Central memory CD4-positive, alpha-beta T cell (primary cell): ENCODE measurements at places on chromosomes 2 and 18.
A peak's percentile ranks its signal among the peaks of the same experiment; 100 is the strongest.

- no peak for DNase-seq
These were observed 124.8 kb downstream of the AFF3 start for GRCh38 chr2:100017633-100018032.

- DNase-seq: no peak
These were observed 244.8 kb downstream of the PARD3B start for GRCh38 chr2:204790076-204790475.

- no peak for DNase-seq
These were observed 227.3 kb upstream of the RAB12 start for GRCh38 chr18:8381821-8382459.

GRCh38 chr2:156841321-156841720 is 405.1 kb downstream of the GPD2 start:
- DNase-seq: no peak

GRCh38 chr2:77831471-77831870 is 309.3 kb upstream of the LRRTM4 start:
- no peak for DNase-seq

DNA sequence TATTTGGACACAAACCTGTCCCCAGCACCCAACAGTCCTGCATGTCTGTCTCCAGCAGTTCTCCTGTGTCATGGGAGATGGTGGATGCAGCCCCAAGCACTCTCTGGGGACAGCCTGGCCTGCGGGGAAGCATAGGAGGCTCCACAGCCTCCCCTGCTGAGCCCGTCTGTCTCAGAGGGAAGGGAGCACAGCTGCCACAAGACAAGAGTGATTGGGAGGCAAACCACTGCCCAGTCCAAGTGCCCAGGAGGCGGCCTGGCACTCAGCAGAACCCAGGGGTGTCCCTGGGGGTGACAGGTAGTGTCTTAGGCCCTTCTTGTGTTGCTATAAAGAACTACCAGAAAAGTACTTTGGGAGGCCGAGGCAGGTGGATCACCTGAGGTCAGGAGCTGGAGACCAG is 211.2 kb upstream of the MYT1L start:
- DNase-seq: no peak

DNA sequence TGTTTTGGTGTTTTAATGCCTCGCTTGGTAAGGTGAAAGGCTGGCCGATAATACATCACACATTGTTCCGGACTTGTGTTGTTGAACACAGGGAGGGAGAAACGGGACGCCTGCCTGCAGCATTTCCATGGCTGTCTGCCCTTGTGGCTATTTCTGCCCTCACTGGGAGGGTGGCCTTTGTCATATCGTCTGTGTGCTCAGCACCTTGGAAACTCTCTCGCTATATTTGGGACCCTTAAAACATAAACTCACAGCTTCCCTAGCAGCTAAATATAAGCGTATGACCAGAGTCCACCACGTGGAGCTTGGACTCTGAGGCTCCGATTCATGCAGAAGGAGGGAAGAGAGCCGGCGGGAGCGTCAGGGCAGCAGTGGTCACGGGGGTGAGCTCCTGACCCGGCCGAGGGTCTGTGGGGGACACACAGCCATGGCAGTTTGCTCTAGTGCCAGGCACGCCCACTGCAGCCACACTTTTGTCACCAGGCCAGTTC is 111.7 kb downstream of the SH3BP4 start:
- DNase-seq: no peak

DNA sequence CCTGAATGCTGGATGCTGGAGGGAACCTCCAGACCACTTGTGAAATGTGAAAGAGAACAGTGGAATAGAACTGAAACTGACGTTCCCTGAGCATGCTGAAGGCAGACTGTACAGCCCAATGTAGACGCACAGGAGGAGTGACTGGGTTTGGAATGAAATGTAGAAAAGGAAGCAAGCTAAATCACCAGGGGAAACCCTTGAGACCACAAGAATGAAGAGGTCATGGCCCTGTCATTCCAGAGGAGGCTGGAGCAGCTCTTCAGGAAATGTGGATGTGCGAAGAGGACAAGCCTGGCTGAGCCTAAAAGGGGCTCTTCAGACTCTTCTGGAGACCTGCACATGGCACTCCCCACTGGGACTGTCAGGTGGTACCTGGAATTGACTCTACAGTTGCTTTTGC is 118.5 kb upstream of the ALPP start:
- no peak for DNase-seq

GRCh38 chr2:43071599-43072550 is 154.5 kb downstream of the ZFP36L2 start:
- no peak for DNase-seq

- DNase-seq: no peak
These were observed 28.5 kb upstream of the ALPP start for GRCh38 chr2:232349946-232350635.

GRCh38 chr2:45820048-45820447 is 168.6 kb downstream of the PRKCE start:
- DNase-seq: no peak

GRCh38 chr2:146119586-146119985 is 1599.7 kb upstream of the ZEB2 start:
- no peak for DNase-seq

DNA sequence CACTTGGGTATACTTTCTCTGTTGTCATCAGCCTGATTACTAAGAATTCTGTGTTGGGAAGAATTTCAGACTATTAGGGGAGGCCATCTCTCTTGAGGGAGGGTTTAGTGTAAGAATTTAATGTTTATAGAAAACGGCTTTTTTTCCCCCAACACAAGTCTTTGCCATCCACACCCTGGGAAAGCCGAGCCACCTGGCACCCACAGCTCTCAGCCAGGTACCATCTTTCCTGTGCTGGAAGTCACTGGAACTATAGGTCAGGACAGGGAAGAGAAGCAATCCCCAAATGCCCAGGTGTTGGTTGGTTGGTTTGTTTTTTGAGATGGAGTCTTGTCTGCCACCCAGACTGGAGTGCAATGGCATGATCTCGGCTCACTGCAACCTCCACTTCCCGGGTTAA is 155.1 kb downstream of the SMAD7 start:
- no peak for DNase-seq

- DNase-seq: no peak
These were observed 502.2 kb upstream of the SOX11 start for GRCh38 chr2:5190023-5190422.

GRCh38 chr2:240629968-240630770 is 4.9 kb downstream of the GPR35 start:
- DNase-seq: no peak

DNA sequence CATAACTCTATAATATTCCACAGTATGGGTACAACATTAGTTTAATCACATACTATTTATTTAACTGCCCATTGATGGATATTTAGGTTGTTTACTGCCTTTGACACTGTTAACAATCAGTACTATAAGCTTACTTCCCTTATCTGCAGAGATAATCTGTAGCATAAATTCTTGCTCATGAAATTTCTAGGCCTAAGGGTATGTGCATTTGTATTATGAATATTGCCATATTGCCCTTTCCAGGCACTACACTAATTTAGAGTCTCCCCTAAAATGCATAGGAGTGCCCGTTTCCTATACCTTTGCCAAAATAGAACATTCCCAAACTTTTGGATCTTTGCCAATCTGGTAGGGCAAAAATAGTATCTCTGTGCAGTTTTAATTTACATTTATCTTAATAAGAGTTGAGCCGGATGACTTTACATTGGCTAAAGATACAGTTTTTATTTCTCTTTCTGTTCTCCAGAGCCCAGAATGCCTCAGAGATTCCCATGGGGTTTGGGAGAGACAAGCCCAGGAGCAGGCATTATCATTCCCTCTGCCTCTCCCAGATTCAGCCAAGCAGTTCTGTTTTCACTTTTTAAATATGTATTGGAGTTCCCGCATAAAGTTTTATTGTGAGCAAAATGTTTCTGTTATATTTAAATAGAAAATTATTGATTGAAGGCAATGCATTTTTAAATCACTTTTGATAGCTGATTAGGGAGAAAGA is 102.8 kb downstream of the CAPN13 start:
- DNase-seq: no peak

- no peak for DNase-seq
These were observed 105.4 kb upstream of the SCN1A start for GRCh38 chr2:166233244-166233643.

GRCh38 chr2:196125596-196125995 is 45.8 kb downstream of the STK17B start:
- DNase-seq: no peak

- no peak for DNase-seq
These were observed 18.9 kb downstream of the STON1 start for GRCh38 chr2:48548840-48549239.

- DNase-seq: no peak
These were observed 3.7 kb downstream of the FASTKD1 start for GRCh38 chr2:169569948-169570347.

GRCh38 chr18:35491700-35492077 is 6.1 kb downstream of the INO80C start:
- no peak for DNase-seq

- no peak for DNase-seq
These were observed 13.2 kb upstream of the DES start for GRCh38 chr2:219404954-219405353.

DNA sequence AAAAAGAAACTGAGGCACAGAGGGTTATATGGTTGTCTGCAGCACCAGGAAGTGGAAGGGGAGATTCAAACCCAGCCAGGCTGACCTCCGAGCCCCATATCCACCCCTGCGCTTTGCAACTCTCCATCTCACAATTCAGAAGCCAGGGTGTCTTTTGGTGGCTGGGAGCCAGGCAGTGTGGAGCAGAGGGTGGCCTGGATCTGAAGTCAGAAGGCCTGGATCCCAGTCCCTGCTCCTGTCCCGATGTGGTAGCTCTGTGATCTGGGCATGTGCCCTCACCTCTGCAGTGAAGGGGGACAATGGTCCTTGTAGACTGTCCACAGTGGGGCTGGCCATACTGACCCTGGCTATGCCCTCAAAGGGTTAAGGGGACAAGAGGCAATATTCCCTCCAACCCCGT is 57.0 kb downstream of the CIB4 start:
- no peak for DNase-seq

DNA sequence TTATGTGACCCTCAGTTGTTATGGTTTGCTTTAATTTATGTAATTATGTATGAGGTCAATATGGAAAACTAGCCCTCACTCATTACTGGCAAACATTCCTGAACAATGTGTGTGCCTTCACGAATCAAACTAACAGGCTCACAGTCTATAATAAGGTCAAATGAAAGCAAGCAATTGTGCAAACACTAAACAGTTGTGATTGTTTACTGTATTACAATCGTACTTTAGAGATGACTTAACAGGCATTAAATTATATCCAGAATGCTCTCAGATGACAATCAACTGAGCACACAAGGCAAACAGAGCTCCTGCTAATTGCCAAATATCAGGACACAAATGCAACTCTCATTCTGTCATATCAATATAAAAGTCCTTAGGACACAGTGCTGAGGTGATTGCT is 29.5 kb downstream of the COL5A2 start:
- no peak for DNase-seq

DNA sequence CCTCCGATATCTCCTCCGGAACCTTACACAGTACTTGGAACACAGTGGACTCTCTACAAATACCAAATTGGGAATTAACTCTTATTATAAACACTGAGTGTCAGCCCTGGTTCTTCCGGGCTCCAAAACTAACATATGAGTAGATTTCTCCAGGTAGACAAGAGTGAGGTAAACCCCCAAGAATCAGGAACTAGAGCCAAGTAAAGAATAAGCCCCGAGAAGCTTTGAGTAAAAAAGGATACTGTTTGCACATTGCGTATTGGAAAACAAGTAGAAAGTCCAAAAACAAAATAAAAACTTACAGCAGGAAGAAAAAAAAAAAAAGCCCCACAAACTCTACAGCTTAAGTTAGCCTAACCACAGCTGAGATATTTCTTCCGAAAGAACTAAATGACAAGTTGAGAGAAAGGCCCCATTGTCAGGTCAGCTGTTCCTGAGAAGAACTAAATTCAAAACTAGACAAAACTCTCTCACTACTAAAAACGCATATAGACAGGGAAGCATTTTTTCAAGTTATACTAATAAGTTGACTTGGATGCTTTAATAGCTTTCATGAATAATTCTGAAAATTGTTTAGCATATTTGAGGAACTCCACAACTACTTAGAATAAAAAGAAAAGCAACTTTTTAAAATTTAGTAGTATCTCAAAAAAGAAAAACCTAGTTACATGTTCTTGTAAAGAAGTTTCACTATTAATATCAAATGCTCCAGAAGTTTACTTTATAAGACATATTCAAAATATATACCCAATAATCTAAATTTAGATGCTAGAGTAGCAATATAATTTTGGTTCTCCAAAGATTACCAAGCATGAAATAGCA is 4.3 kb upstream of the HAAO start:
- DNase-seq: no peak

- no peak for DNase-seq
These were observed 19.4 kb downstream of the CENPA start for GRCh38 chr2:26805241-26805676.

DNA sequence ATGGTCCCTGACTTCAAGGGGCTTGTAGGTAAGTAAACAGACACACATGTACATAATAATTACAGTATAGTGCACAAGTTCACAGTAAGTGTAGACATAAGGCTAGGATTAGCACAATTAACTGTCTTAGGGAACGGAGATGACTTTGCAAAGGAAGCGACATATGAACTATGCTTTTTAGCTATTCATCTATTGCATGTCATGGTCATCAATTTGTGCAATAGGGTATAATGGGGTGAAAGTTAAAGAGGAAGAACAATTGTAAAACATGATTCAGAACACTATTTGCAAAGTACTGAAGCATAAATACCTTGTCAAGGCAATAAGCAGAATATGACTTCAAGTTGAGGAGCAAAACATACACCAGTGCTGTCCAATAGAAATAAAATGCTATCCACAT is 112.3 kb upstream of the SLC8A1 start:
- DNase-seq: no peak

DNA sequence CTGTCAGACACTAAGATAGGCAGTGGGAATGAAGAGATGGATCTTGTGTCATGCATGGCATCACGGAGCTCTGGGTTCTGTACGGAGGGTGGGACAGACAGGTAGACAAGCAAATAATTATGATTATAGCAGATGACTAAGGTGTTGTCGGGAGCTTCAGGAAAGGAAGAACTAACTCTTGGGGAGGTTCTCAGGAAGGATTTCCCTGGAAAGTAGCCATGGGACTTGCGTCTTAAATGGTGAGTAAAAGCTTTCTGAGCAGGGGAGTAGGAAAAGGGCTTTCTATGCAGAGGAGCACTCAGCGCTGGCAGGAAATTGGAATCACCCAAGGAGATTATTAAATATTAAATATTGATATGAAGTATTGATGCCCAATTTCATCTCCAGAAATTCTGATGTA is 35.5 kb downstream of the ATOH8 start:
- DNase-seq: no peak

DNA sequence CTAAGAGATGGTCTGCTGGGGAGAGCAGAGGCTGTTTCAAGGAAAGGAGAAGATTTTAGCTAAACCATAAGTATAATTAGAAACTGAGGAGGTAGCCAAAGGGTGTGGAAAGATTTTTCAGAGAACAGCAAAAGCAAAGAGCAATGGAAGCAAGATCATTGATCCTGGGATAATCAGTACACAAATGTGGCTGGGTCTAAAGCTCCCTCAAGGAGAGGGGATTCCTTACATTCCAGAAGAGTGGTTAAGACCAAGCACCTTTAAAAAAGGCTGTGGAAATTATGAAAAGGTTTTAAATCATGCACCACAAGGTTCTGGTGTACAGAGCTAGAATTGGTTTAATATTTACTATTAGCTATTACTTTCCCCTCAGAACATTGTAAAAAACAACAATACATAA is 246.0 kb upstream of the UBE2E3 start:
- no peak for DNase-seq

- peak; percentile 33 for DNase-seq
These were observed 29.6 kb upstream of the ENOSF1 start for GRCh38 chr18:741931-742512.
